Cardiac fibroblast (primary cell): ENCODE measurements at places on chromosomes 2 and 18.
A peak's percentile ranks its signal among the peaks of the same experiment; 100 is the strongest.

- peak; percentile 81 for DNase-seq
Measured at GRCh38 chr2:11688222-11689069, 18.5 kb upstream of the NTSR2 start.

DNA sequence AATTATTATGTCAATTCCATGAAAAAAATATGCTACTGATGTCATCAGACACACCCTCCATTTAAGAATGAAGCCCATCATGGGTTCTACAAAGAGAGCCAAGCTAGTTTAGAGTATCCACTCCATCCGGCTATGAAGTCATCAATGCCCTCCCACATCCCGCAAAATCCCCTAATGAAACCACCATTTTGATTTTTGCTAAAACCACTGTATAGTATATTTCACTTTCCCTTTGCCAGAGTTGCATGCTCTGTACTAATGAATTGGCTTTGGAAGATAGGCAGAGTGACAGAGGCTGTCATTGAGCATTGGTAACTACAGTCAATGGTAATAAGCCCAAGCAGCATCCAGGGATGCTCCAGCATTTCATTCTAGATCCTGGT lies 118.6 kb downstream of the ANKRD44 start:
- DNase-seq, result no peak

DNA sequence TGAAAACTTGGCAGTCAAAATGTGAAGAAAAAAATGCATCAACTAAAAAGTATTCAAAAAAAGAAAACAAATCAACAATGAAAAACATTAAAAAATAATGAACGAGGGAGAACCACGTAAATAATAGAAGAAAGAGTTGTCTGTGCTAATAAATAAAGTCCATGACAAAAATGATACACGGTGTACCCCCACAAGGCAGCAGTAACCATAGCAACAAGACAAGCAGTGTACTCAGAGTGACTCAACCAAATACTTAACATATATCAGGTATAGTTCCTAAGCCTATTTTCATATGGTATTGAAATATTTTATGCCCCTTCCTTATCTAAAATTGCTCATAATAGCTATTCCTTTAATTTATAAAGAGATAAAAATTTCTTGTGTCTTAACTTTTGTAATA lies 162.3 kb upstream of the TMEM200C start:
- peak; percentile 59 for DNase-seq

- DNase-seq, result peak; percentile 75
Measured at GRCh38 chr2:54459037-54459441, 2.9 kb downstream of the SPTBN1 start.

DNA sequence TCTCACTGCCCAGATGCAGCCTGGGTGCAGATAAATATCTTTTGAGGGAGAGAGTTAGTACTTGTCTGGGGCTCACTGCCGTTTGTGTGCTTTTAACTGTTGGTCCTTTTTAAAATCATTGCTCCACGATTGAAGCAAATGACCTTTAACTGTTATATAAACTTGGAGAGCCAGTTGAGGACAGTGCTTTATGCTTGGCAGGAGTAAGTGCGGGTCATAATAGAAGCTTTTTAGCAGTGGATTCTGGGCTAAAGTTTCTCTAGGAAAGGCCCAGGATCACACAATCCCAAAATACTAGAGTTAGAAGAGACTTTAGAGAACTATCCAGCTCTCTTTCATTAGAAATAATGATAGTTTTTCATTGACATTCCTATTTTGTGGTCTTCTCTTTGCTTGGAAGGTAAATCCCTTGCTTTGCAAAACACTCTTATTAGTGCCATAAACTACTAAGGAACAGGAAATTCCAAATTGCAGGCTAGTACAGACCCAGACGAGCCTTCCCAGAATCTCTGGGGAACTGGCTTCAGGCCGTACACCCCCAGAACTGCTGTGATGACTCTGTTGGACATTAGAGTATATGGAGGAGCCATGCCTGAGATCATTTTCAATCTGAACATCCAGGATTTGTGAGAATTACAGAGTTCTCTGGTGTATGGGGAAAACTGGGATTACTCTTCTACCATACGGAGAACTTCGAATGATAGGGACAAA lies 19.1 kb downstream of the LIMS1 start:
- peak; percentile 25 for DNase-seq

DNA sequence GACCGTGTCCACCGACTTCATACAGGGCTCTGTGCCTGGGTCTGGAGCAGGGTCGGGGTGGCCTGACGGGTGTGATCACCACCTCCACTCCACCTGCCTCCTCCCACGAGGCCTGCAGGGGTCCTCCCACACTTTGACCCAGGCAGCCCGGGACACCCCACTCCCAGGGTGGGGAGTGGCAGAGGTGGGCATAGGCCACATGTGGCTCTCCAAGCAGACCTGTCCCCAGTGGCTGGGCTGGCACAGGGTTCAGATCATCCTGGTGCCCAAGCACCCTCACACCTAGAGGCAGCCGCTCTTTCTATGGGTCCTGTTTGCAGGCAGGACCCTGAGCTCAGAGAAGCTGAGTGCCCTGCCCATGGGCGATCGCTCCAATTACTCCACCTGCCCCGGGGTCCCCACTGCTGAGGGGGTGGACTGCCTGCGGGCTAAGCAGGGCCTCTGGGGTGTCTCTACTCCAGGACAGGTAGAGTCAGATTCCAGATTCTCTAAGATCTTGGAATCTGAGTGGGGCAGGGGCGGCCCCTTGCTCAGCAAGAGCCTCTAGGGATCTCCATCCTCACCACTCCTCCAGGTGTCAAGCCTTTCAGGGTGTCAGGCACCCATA lies 1.4 kb downstream of the NEURL3 start:
- no peak for DNase-seq

GRCh38 chr2:55099878-55100820 lies 49.9 kb upstream of the RTN4 start:
- DNase-seq, result peak; percentile 86

GRCh38 chr18:26429535-26430226 lies 118.7 kb downstream of the KCTD1 start:
- DNase-seq, result peak; percentile 75

- no peak for DNase-seq
Measured at GRCh38 chr2:222434204-222434603, 9.9 kb downstream of the SGPP2 start.

- DNase-seq, result no peak
Measured at GRCh38 chr2:226978300-226978699, 142.4 kb downstream of the RHBDD1 start.

DNA sequence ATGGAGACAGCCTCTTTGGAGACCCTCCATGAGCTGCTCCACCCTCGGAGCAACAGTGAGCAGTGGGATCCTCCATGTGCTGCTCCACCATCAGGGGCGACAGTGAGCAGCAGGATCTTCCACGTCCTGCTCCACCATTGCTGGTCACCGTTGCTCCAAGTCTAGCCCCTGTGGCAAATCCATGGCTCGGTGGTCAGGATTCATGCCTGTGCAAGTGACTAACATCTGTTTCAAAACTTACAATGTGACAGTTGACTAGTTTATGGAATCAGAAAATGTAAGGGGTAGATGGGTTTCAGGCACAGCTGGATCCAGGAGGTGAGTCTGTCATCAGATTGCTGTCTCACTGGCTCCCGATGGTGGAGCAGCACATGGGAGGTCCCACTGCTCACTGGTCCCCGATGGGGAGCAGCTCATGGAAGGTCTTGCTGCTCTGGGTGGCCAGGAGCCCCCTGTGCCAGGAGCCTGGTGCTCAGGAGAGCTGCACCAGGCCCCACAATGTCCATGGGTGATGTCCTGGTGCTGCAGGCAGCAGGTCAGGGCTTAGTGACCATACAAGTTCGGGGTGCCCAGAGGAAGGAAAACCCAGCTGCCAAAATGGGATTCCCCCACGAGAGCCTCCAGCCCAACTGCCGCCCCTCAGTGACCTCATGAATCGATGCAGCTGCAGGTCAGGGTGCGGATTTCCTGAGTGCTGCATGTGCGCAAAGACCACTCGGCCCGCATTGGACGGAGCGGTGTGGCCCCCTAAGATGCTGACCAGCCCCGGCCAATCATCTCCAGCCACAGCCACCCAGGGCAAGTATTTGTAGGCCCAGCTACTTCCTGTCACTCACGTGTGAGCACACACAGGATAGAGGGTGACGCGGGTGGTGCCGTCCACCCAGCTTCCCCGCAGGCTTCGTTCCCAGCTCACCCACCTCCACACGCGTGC lies 116.5 kb upstream of the OTOS start:
- DNase-seq, result no peak

DNA sequence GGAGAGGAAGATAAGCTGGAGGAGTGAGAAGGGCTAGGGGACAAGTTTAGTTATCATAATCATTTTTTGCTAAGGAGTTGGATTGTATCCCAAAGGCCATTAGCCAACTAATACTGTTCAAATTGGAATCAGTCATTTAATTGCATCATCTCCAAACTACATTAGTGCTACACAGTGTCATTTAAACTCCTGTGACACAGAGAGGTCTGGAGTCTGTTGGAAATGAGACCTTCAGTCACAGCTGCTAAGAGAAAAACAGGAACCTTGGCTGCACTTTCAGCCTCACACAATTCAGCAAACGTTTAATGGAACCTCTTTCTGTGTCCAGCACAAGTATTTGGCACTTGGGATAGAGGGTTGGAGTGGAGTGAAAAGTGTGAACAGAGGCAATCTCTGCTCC lies 175.5 kb upstream of the MGAT5 start:
- DNase-seq, result no peak

DNA sequence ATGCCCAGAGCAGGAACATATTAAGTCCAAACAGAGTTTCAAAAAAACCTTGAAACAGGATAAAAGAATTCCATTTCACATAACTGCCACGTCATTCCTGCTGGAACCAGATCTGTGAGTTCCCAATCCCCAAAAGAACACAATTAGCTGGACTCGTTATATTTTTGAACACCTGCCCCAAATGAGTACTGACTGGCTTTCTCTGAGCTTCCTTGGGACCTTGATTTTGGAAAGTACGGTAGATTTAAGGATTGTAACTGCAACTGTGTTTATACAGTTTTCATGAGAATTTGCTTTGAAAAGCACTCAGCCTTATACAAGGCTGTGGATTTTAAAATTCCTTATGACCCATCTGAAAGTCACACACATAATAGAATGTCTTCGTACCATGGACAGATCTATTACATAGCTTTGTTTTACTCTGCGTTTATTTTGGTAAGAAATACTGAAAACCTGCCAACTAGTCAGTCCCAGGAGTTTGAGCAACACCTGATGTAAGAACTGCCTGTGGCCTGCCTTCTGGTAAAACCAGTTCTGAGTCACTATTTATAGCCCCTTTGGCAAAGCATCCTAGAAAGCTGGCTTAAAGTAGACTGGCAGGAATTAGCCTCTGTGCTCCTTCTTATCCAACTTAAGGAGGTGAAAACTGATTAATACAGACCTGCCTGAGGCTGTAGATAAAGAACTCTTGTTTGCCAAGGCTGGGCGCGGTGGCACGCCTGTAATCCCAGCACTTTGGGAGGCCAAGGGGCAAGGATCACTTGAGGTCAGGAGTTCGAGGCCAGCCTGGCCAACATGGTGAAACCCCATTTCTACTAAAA lies 48.1 kb downstream of the MERTK start:
- peak; percentile 91 for DNase-seq

DNA sequence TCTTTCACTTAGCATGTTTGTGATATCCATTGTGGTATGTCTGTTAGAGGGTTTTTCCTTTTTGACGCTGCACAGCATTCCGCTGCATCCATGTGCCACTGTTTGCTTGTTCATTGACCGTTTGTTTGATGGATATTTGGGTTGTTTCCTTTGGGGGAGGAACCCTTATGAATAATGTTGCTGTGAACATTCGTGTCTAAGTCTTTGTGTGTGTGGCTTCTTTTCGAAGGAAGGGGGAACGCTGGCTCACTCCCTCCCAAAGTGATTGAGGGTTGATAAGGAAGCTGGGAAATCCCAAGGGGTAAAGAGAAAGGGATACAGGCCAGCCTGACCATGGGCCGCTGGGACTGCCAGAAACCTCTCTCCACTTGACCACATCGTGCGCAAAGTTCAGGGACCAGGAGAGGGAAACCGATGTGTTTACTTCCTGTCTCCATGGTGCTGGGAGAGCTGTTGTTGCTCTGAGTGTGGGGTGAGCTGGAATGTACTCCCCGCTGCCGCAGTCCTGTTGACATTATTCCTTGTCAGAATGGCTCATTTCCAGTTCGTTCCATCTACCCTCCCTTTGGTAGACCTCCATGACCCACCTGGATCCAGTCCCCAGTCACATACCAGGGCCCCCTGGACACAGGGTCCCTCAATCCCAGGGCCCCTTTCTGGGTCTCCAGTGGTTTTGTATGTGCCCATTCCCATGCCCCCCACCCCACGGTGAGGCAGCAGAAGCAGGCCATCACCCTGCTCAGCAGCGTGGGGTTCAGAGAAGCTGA lies 39.6 kb downstream of the HS1BP3 start:
- peak; percentile 99 for DNase-seq

GRCh38 chr18:27838225-27838624 lies 338.7 kb downstream of the CDH2 start:
- DNase-seq, result no peak

- no peak for DNase-seq
Measured at GRCh38 chr2:112162341-112162740, 24.2 kb downstream of the FBLN7 start.

DNA sequence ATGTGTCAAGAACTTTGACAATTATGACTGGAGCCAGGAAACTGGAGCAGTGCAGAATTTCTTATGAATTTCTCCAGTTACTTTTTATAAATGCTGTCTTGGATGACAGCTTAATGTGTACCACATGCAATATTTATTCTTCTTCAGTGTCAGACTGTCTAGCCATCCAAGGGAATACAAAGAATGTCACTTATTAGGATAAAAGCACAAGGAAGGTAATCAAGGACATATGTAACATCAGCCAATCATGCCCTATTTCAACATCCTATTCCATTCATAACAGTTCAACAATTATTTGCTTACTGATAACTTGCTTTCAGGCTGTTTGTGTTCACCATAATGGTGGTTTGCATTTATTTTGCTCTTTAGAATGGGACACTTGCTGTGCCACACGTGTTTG lies 139.8 kb downstream of the OLA1 start:
- DNase-seq, result no peak

- no peak for DNase-seq
Measured at GRCh38 chr2:15726321-15727057, 134.8 kb downstream of the DDX1 start.

DNA sequence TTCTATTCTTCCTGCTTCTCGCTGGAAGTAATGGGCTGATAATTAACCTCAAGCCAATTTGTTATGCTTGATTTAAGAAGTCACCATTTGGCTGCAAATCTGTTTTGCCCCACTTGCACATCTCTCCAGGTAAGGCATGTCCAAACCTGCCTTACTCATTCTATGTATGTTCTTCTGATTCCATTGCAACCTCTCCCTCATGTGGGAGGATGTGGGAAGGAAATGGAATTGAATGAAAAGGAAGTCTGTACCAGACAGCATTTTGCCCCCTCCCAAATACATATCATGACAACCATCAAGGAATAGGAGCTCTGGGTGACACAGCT lies 131.7 kb downstream of the NRP2 start:
- no peak for DNase-seq

DNA sequence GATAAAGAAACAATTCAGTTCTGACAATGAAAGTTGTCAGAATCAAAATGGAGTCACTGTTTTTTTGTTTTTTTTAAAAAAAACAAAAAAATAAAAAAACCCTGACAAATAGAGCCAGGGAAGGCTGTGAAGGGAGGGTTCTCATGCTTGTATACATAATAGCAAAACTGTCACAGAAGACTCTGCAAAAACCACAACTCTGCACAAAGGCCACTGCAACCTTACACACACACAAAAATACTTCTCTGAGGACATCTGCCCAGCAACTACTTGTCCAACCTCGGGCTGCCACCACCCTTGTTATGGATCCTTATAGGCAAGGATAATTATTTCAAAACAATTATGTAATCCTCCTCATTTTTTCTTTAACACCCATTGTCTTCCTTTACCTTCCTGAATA lies 41.9 kb upstream of the C2orf66 start:
- peak; percentile 12 for DNase-seq

- no peak for DNase-seq
Measured at GRCh38 chr2:15642011-15642814, 50.5 kb downstream of the DDX1 start.

- DNase-seq, result no peak
Measured at GRCh38 chr18:52175406-52175805, 164.6 kb upstream of the DCC start.
